ENCODE measurements at places on chromosomes 12 and 14.

DNA sequence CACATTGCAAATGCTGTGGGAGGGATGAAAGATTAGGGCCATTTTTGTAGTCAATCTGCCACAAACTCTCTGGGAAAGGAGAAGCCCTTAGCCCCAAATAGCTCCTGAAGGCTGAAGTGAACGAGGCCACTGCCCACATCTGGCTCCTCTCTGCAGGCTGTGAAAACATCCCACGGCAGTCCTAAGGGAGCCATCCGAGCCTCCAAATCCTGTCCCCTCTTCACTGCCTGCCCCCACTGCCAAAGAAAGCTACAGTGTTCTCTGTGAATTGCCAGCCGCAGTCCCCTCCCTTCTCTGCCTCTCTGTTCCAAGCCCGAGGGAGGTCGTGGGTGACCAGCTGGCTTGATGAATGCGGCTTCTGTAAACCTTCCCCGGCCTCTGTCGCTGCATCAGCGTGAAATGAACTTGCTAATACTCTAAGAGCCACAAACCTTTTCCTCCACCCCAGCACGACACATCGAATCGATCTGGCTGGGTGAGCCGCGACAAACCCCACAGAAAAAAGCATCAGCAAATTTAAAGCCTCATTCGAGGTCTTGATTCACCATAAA is 180.7 kb upstream of the NRXN3 start:
- DNase-seq = no peak

GRCh38 chr12:106492857-106493256 is 89.9 kb upstream of the RFX4 start:
- DNase-seq = no peak

- no peak for DNase-seq
These were observed 144.6 kb downstream of the PRIMA1 start for GRCh38 chr14:93643676-93644075.

GRCh38 chr12:11820476-11820875 is 171.0 kb downstream of the ETV6 start:
- no peak for DNase-seq

GRCh38 chr14:85090681-85091080 is 439.3 kb upstream of the FLRT2 start:
- no peak for DNase-seq

DNA sequence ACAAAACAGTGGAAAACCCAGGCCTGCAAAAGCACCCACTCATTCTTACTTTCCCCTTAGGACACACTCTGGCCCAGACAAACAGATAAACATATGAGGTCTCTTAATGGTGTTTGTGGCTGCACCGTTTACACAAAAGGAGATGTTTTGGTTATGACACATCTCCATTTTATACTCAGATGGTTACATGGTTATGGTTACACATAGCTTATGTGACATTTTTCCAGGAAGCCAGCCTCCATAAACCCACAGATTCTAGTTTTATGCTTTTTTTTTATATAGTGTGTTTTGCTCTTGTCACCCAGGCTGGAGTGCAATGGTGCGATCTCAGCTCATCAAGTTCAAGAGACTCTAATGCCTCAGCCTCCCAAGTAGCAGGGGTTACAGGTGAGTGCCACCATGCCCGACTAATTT is 3.5 kb upstream of the KLRD1 start:
- peak; percentile 65 for DNase-seq

GRCh38 chr12:873954-874353 is 75.5 kb downstream of the RAD52 start:
- no peak for DNase-seq

- DNase-seq = no peak
These were observed 151.6 kb downstream of the DPF3 start for GRCh38 chr14:72742118-72742837.

DNA sequence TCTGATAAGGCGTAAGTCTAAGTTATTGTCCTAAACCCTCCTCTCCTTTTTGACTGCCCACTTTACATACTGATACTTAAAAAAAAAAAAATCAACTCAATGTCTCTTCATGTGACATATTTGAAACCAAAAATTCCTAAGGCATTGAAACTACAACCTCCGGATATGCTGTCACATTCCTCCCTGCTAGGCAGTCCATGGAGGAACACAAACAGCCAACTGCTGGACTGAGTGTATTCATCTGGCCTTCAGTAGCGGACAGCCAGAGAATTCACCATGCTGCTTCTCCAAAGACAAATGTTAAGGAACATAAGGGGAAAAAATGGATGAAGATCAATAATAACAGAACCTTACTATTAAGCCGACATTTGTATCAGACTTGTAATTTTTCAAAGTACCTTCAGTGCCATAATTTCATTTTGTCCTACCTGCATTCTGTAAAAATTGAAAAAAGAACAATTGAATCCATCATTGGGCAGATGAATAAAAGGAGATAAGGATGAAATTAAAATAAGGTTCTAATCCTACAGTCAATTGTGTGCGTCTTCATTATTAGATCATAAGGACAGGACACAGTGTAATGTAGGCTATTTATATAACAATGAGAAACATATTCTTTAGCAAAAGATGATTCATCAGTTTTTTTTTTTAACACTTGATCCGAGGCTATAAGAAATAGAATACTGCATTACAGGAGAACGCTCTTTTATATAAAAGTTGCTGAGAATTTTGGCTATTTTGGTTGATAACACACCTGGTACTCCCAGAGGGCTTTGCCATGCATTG is 12.2 kb downstream of the RERG start:
- DNase-seq = no peak

DNA sequence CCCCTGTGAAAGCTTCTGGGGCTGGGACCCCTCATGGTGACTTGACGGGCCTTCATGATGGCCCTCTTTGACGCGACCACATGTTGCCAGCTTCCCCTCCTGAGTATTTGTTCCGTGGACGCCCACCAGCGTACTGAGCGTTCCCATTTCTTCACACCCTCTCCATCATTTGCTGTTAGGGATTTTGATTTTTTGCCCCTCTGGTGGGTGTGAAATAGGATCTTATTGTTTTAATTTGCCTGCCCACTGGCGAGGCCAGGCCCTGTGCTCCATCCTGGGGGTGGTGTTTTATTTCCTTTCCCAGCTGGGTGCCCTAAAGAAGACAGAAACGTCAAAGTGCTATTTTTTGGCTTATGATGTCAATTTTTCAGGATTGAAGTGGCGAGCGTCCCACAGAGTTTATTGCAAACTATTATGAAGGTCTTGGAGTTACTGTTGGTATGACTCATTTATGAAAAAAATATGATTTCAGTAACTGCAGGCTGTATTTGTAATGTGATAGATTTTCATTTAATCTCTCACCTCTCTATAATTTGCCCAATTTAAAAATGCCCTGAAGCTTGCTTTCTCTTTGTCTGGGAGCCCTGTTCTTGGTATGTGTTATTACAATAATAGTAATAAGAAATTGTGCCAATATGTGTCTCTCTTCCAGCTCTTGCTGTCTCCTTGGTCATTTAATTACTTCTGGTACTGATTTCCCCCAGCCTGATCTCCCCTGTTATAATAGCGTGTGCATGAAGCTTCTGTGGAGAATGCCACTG is 99.6 kb downstream of the SLC25A47 start:
- no peak for DNase-seq

- DNase-seq = no peak
These were observed 255.4 kb downstream of the DAD1 start for GRCh38 chr14:22333422-22334274.

DNA sequence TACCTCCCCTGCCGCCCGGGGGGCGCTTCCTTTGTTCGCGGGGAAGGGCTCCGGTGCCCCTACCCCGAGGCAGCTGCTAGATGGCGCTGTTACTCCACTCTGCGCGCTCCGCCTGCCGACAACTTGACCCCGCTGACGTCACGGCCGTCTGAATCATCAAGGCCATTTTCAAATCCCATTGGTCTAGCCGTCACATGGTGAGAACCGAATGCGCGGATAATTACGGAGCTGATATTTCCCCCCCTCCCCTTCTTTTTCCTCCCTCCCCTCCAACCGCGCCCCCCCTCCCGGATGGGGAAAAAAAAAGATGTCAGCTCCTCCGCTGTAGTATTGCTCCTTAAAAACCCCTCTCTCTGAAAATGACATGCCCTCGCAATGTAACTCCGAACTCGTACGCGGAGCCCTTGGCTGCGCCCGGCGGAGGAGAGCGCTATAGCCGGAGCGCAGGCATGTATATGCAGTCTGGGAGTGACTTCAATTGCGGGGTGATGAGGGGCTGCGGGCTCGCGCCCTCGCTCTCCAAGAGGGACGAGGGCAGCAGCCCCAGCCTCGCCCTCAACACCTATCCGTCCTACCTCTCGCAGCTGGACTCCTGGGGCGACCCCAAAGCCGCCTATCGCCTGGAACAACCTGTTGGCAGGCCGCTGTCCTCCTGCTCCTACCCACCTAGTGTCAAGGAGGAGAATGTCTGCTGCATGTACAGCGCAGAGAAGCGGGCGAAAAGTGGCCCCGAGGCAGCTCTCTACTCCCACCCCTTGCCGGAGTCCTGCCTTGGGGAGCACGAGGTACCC is at the start of gene HOXC10:
HOXC10 (plus strand) TSS at position 246 of the 791 bp plus-strand sequence; CDS start at position 360, 114 bp downstream.
- peak; percentile 52 for DNase-seq

- no peak for DNase-seq
These were observed 57.6 kb downstream of the BRMS1L start for GRCh38 chr14:35883677-35884293.

GRCh38 chr14:66380143-66380542 is 106.0 kb upstream of the CCDC196 start:
- DNase-seq = no peak

GRCh38 chr12:106042037-106042436 is 96.7 kb downstream of the NUAK1 start:
- DNase-seq = no peak

- no peak for DNase-seq
These were observed 24.8 kb upstream of the GPR68 start for GRCh38 chr14:91269076-91269991.

DNA sequence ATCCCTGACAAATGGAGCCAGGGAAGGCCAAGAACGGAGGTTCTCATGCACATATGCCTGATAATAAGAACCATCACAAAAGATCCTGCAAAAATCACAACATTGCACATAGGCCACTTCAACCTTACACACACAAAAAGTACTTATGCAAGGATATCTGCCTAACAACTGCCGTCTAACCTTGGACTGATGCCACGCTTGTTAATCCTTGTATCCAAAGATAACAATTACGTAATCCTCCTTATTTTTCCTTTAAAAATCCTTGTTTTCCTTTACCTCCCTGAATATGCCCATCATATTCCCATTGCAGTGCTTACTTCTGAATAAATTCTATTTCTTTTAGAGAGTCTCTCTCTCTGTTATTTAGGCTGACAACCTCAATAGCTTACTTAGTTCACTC is 59.5 kb downstream of the TMEM116 start:
- DNase-seq = no peak

DNA sequence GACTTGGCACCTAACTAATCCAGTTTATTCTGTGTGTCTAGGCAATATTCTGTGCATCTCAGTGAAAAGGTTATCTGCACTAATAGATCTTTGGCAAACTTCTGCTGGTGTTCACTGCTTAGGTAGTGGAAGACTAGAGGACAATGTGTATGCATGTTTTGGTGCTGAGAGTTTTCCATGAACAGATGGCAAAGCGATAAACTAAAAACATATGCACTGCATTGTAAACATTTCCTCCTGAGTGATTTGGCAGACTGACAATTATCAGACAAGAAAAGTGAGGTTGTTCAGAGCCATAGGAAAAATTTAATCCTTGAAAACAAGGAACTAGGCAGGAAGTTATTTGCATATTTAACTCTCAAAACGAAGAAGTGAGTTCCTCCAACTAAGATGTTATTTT is 400.4 kb downstream of the ATP23 start:
- no peak for DNase-seq

- no peak for DNase-seq
These were observed 34.9 kb downstream of the BBS10 start for GRCh38 chr12:76313299-76313698.

- DNase-seq = no peak
These were observed 248.2 kb downstream of the DPF3 start for GRCh38 chr14:72645706-72646105.

- no peak for DNase-seq
These were observed 558.6 kb downstream of the DIO2 start for GRCh38 chr14:79652513-79653307.

DNA sequence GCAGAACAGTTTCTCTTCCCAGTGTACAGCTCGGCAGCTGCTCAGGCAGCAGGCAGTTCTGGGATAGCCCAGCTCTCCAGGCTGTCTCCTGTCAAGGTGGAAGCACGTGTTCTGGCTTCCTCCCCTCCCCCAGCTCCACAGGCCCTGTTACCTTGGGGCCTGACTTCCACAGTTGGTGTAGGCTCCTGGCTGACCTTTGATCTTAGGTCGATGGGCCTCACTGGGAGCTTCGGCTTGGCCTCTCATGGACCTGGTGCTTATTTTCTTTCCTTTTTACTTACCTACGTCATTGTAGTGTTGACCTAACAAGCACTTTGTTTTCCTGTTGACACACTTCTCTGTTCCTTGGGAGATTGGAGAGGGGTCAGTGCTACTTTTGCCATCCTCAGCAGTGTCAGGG is 17.0 kb downstream of the DLST start:
- DNase-seq = no peak

DNA sequence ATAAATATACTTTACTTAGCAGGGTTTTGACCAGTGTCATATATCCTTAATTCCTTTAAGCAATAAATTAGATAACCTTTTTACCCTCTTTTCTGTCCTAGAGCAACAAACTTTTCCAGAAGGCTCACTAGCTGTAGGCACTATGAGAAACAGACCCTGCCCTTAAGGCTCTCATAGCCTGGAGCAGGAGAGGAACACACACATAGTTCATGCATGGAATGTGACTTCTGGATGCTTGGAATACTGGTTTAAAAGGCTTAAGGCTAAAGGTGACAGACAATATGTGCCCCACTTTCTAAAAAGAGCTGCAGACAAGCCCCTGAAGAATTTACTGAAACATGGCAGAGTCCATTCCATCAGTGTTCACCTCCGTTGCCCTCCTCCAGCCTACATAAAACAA is 237.2 kb downstream of the TTC8 start:
- no peak for DNase-seq

GRCh38 chr12:16675438-16675837 is 69.5 kb upstream of the LMO3 start:
- no peak for DNase-seq

DNA sequence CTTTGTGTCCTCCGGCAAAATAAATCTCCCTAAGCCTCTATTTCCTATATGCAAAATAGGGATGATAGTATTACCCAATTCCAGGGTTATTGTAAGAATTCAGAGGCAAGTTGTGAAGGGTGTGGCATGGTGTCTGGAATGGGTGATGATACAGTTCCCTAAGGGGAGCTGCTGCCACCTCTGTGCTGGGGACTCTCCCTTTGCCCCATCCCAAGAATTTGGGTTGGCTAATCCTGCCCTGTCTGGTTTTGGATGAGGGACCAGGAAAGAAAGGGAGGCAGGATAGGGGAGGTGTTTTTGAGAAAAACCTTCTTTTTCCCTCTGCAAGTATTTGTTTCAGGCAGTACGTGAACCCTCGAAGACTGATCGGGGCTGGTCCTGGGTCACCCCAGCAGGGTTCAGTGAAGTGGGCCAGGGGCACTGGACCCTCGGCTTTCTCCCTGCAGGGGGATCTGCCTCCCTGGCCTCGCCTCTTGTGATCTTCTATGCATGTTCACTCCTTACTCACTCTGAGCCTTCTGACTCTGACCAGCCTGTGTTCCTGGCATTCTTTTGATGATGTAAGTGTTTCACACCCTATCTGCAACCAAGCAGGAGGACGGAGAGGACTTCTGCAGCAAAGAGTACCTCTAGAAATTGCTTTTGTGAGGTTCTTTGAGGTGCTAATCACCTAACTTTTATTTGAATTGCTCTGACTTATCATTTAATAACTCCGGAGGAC is 60.8 kb downstream of the RASSF3 start:
- DNase-seq = no peak

GRCh38 chr12:88338486-88338885 is 196.4 kb downstream of the TMTC3 start:
- DNase-seq = no peak

All from T-helper 1 cell (primary cell).